Kidney epithelial cell (primary cell): ENCODE measurements at places on chromosomes 16 and 17. TPM values are rescaled to one million over a fixed set of nuclear protein-coding genes. Genes with fewer than 3 reads are reported as not detected.

The NPW gene
- total RNA-seq: not detected in 2 replicates

DNA sequence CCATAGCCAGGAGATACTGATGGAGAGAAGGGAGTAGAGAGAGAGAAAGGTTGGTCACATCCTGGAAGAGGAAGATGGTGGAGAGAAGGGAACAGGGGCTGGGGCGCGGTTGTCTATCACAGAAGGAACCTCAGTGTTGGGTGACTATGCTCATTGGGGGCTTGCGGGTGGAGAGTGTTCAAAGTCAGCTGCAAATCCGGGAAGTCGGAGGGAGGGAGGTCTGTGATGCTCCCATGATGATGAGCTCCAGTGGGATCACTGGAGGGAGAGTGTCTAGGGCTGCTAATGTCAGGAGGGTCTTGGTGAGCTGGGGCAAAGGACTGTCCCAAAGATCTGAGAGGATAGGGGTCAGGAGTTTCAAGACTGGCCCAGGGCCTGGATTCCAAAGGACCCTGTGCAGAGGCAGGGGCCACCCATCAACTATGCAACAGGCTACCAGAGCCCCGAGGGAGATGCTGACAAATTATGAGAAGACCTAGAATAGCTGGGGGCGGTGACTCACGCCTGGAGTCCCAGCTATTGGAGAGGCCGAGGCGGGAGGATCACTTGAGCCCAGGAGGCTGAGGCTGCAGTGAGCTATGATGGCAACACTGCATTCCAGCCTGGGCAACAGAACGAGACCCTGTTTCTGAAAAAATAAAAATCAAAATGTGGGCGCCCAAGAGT is 2.6 kb downstream of the SPDYE4 start:
- no peak for DNase-seq

The KRT24 gene
- not detected in 2 replicates for total RNA-seq

DNA sequence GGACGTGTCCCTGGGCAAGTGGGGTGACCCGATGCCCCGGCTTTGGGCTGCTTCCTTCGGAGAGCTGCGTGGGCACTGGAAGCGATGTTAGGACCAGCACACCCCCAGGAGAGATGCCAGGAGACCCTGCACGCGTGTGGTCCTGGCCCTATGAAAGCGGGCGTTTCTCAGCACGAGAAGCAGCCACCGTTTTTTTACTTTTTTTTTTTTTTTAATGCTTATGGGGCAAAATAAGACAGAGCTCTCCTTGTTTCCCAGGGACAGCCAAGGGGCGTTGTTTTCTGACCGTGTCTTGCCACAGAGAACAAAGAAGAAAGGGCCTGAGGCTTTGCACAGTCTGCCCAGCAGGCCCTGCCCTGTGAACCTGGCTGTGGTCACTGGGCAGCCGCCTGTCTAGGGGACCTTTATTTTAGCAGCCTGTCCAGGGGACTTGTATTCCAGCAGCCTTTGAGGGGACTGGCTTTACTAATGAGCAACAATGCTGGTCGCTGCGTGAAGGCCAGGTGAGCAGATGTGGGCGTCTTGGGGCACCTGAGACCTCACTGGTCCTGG is 996 bp downstream of the SLC25A10 start:
- DNase-seq: no peak

DNA sequence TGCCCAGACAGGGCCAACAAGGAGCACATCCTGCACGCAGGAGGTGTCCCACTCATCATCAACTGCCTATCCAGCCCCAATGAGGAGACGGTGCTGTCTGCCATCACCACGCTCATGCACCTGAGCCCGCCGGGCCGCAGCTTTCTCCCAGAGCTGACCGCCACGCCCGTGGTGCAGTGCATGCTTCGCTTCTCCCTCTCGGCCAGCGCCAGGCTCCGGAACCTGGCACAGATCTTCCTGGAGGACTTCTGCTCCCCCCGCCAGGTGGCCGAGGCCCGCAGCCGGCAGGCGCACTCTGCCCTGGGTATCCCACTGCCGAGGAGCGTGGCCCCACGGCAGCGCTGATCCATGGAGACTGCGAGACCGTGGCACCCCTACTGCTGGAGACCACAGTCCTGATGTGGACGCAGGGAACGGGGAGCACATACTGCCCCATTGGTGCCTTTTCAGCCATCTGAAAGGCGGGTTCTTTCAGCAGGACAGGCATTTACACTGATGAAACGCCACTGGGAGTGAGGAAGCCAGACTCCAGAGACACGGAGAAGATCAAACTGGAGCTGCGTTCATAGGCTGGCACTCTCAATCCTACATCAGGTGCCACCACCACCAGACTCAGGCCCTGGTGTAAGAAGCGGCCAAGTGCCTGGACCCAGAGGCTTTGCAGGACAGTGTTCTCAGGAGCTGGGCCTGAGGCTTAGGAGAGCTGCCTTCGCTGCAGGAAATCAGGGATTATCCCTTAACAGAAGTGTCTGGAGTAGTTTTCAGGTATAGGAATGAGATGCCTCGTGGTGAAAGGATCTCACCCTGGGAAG is 2.6 kb downstream of the NT5C start:
- DNase-seq: no peak

GRCh38 chr17:73792994-73793393 is 148.7 kb upstream of the SDK2 start:
- DNase-seq: no peak

The MAPT gene
- total RNA-seq: 0.25 and 1.0 TPM in 2 replicates

DNA sequence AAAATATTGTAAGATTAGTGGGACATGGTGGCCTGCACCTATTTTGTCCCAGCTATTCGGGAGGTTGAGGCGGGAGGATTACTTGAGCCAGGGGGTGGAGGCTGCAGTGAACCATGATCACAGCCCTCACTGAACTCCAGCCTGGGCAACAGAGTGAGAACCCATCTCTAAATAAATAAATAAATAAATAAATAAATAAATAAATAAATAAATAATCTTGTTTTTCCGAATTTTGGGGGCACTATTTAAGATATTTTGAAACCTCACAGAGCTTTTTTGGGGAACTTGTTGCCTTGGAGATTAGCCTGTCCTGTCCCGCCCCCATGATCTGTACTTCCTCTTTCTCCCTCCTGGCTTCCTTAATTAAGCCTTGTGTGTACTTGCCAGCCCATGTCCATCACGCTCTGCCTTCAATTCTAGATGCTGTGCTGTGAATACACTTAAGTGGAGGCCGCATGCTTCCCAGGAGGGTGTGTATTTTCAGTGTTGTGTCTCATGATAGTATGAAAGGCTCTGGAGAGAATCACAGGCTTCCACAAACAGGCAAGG is 4.4 kb downstream of the LGALS9 start:
- DNase-seq: no peak

The RPH3AL gene
- total RNA-seq: 15.1 and 22.4 TPM in 2 replicates

DNA sequence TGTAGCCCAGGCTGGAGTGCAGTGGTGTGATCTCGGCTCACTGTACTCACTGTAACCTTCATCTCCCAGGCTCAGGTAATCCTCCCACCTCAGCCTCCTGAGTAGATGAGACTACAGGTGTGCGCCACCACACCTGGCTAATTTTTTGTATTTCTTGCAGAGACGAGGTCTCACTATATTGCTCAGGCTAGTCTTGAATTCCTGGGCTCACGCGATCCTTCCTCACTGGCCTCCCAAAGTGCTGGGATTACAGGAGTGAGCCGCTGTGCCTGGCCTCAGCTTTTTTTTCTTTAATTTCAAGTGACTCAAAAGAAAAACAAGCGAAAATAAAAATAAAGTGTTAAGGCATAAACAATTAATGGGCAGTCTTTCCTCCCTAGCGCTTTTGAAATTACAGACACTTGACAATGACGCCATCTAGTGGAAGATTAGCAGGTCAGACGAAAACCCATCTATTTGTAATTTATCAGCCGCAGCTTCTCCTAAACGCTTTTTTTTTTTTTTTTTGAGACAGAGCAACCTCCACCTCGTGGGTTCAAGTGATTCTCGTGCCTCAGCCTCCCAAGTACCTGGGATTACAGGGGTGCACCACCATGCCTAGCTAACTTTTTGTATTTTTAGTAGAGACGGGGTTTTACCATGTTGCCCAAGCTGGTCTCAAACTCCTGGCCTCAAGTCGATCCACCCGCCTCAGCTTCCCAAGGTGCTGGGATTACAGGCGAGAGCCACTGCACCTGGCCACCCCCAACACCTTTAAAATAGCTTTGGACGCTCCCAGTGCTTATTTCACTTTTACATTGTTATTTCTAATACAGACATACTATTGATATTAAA is 28.1 kb upstream of the PECAM1 start:
- DNase-seq: no peak

GRCh38 chr16:19810817-19811731 is 73.6 kb downstream of the GPRC5B start:
- DNase-seq: peak; percentile 79

The HOXB1 gene
- not detected in 2 replicates for total RNA-seq

DNA sequence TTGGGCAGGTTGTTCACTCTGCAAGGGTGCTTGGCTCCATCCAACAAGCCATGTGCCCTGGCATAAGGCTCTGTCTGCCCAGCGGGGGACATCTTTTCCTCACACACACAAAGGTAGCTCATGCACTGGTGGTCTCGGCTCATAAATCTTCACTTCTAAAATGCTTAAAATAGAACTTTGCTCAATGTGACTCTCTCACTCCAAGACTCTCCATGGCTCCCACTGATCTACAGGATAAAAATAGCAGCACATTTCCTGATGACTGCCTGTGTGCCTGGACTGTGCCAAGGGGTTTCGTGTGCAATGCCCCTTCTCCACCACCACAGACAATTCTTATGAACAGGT is 15.1 kb upstream of the CIBAR2 start:
- no peak for DNase-seq

DNA sequence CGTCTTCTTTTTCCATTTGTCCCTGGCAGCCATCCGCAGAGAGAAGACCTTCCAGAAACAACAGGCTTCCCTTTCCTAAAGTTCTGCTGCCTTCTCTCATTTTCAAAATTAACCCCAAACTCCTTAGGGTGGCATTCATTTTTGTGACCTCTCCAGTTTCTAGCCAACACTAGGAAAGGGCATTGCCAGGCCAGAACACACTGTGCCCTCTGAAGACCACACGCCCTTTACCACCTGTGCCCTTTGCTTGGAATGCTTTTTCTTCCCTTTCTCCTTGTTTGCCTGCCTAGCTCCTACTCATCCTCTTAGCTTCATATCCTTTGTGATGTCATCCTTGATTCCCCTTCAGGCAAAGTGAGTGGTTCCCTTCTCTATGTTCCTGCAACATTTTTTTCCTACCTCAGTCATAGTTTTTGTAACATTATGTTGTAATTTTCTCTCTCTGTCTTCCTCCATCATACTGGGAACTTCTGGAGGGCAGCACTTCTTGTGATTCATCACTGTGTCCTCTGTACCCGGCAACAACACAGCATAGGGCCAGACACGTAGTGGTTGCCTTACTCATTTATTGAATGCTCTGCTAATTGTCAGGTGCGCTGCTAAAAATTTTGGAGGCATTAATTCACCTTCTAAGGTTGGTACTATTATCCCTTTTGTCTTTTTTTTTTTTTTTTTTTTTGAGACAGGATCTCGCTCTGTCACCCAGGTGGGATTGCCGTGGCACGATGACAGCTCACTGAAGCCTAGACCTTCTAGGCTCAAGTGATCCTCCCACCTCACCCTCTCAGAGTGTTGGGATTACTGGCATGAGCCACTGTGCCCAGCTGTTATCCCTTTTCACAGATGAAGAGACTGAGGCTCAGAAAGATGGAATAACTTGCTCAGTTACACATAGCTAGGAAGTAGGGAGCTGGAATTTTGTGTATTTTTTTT is 1.0 kb downstream of the KAT8 start:
- DNase-seq: no peak

DNA sequence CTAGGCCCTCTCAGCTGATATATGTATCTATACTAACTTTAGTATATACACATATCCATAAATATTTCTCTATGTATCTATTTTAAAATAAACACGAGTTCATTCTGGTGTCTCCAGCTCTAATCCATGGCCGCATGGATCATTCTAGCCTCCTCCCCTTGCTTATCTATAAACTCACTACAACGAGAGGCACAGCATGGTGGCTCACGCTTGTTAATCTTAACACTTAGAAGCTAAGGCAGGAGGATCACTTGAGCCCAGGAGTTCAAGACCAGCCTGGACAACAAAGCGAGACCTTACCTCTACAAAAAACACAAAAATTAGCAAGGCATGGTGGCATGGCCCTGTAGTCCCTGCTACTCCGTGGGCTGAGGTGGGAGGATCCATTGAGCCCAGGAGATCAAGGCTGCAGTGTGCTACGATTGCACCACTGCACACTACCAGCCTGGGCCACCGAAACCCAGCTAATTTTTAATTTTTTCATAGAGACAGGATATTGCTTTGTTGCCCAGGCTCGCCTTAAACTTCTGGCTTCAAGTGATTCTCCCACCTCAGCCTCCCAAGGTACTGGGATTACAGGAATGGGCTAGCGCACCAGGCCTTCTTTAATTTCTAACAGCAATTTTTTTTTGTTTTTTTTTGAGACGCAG is 3.9 kb upstream of the ZNF207 start:
- no peak for DNase-seq

The PCTP gene
- 21.6 and 32.2 TPM in 2 replicates for total RNA-seq

DNA sequence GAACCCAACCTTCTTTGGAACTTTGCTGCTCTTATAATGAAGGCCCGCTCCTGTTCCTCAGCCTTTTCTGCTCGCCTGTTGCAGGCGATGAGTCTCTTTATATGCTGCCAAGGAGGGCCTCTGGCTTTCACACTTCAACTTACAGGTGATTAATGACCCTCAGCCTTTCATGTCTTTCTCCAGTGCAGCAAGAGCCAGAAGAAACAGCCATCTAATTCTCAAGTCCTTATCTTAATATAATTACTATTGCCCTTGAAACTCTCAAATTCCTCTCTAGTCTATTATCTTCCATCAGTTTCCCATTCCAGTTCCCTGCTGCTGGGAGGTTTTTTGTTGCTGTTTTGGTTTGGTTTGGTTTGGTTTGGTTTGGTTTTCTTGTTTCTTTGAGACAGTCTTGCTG is 121.8 kb upstream of the MED13 start:
- DNase-seq: no peak

GRCh38 chr16:57479205-57479975 is 6.9 kb downstream of the DOK4 start:
- no peak for DNase-seq

GRCh38 chr16:55701442-55702319 is 45.9 kb downstream of the SLC6A2 start:
- no peak for DNase-seq

GRCh38 chr16:23694644-23695373 is 16.1 kb downstream of the PLK1 start:
- DNase-seq: peak; percentile 18

The KRT33B gene
- total RNA-seq: 0.17 TPM in 1 of 2 replicates, not detected in the other
